ENCODE measurements at places on chromosomes 4 and X.

- no peak for DNase-seq
These were observed 37.0 kb downstream of the SPRY1 start for GRCh38 chr4:123433573-123433972.

GRCh38 chr4:101596781-101597552 lies 193.6 kb upstream of the BANK1 start:
- DNase-seq, result peak; percentile 26

DNA sequence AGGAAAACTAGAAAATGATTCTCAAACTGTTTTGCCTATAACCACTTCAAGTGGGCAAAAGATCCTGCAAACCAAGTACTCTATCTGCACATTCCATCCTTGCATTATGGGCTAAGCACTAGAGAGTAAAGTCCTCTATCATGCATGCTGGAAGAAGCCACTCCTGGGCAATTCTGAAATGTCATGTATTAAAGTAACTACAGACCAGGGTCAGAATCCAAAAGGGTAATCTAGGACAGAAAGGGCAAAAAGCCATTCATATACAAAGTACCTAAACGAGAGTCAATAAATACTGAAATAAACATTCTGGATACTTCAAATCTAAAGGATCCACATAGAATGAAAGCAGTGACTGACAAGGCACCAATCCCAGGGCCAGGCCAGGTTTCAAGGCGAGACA lies 1.0 kb downstream of the SNX12 start:
- DNase-seq, result no peak

DNA sequence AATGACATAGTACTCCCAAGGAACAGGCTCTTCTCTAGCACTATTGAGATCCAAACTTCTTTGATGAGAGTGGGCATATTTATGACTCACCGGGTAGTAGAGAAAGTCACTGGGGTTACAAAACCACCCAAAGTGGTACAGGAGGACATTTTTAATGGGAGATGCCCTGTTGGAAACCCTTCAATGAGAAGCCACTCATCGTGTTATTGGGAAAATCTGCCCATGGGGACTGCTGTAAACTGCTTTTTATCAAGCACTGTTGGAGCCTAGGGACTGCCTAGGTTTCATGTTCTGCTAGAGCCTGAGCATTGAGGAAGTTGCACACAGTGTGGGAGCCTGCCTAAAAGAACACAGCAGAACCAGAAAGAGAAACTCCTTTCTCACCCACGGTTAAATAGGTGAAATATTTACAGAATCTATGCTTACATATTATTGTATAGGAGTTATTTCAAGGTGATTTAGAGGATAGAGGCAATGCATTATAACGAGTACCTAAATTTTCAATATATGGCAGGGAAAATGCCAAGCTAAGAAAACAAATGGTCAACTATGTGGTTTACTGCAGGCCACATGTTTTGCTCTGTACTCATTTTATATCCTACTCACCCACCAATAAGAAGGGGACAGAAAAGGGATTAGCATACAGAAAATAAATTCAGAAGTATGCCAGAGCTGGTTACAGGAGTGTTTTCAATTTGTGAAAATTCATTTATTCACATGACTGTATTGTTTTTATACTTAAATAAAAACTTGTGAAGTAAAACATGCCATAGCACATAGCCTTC lies 559.1 kb downstream of the FSTL5 start:
- DNase-seq, result peak; percentile 3

- DNase-seq, result peak; percentile 38
These were observed 24.2 kb downstream of the SLC25A4 start for GRCh38 chr4:185167234-185167633.

- DNase-seq, result no peak
These were observed 13.9 kb upstream of the CCNG2 start for GRCh38 chr4:77143091-77143490.

DNA sequence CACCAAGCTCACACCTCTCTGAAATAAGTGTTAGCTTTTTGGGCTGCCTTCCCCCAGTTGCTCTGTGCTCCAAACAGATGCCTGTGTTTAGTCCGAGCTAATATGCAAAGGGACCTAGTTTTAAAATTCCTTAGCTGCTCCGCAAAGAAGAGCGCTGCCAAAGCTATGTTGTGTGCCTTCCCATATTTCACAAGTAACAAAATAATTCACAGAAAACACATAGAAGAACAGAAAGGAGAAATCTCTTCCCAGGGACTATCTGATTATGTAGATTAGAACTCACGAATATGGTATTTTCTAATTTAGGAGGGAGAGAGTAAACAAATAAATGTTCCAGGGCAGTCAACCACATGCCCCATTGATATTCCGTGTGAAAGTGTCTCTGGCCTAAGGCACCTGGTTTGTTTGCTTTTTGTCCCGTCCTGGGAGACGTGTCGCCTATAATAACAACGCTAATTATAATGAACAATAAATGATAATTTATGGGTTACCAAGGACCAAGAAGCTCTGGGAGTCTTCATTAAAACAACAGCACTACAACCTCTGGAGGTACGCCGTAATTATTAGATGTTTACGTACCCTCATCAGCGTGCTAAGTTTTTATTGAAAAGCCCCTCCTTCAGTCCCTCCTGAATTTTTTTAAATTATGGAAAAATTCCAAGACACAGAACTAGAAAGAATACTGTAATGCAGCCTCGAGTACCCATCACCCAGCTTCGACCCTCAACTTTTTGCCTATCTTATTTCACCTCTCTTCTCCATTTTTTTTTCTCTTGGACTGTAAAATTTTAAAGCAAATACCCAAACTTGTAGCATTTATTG lies 1.2 kb upstream of the CCNG2 start:
- no peak for DNase-seq

GRCh38 chrX:150219374-150220185 lies 143.5 kb upstream of the MAMLD1 start:
- no peak for DNase-seq

GRCh38 chrX:153766871-153767673 lies 3.0 kb downstream of the PLXNB3 start:
- no peak for DNase-seq

DNA sequence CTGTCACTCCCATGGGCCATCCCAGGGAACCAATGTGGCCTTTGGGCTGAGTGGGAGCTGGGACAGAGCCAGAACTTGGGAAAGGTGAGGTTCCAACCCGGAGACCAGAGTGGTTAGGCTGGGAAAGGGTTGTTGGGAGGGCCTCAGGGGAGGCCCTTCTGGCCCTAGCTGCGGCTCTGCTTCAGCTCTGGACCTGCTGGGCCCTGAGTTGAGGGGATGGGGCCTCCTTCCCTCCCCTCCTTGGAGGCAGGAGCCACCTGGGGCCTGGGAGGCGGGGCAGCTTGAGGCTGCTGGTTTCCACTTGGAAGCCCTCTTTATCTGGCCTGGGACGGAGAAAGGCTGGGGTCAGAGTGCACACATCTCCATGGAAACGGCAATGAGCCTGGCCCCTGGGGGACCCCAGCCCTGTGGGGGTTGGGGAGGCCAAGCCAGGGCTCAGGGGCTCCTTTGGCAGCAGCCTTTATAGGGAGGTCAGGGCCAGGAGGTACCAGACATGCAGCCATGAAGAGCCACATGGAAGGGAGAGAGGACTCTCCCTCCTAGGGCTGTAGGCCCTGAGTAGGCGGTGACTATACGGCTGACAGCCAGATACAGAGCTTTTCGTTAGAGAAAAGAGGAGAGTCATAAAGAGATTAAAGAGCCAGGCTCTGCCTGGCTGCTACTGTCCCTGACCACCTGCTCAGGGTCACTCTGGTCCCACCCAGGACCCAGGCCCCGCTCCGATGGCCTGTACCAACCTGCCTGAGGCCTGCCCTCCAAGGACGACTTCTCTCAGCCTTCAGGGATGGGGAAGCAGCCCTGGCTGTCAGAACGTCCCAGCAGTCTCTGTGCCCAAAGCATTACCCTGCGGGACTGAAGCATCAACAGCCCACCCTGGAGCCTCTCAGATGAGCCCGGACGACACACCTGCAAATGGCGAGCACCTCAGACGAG lies 6.9 kb upstream of the NSD2 start:
- no peak for DNase-seq

GRCh38 chr4:148444296-148445070 lies 2.3 kb upstream of the NR3C2 start:
- peak; percentile 38 for DNase-seq

DNA sequence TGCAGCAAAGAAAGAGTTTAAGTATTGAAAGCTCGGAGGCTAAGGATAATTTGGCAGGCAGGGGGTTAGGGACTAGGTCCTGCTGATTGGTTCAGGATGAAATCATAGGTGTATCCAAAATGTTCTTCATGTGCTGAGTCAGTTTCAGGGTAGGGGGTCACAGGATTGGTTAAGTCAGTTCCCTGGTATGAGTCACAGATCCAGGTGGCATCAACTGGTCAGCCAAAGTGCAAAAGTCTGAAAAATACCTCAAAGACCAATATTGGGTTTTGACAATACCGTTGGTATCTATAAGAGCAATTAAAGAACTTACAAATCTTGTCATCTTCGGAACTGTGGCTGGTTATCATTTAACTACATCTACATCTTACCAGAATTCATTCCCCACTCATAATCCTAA lies 25.6 kb upstream of the PRDM8 start:
- no peak for DNase-seq

DNA sequence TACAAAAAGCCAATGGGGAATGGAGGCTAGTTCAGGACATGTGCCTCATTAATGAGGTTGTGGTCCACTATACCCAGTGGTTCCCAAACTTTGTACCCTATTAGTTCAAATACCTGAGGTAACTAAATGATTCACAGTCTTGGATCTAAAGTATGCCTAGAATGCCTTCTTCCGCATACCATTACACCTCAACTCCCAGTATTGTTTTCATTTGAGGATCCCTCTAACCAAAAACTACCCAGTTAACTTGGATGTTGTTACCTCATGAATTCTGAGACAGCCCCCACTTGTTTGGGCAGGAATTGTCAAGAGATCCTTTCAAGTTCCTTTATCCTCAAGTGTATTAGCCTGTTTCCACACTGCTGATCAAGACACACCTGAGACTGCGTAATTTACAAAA lies 439.2 kb downstream of the PCDH10 start:
- no peak for DNase-seq

DNA sequence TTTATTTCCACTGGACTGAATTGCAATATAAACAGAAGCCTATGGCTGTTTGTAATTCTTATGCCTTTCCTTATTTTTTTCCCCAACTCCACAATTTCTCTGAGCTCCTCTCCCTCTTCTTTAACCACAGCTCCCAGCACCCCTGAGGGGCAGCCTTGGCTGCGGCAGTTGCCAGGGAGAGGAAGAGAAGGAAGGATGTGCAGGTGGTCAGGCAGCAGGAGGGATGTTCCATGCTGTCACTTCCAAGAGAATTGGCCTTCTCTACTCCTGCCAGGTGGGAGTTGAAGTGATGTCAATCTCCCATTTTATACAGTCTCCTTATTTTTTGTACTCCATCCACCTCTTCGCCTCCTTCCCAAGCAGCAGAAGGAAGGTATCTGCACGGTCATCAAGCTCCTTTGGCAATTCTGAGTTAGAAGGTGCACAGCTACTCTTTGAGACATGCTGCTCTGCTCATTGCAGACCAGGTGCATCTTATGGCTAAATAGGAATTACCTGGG lies 343.3 kb upstream of the RPS6KA3 start:
- DNase-seq, result no peak

- DNase-seq, result no peak
These were observed 34.5 kb upstream of the CDKN2AIP start for GRCh38 chr4:183409934-183410333.

All from hematopoietic multipotent progenitor cell treated with erythropoietin and hydrocortisone succinate and interleukin-3 and kit ligand, for 6 days (in vitro differentiated cells).